Activated naive CD8-positive, alpha-beta T cell treated with anti-CD3 and anti-CD28 coated beads for 36 hours (primary cell): ENCODE measurements at places on chromosomes 4 and X.

- no peak for DNase-seq
- H3K27me3 ChIP-seq, result no peaks in the 10 kb centered on the region
- H3K36me3 ChIP-seq, result no peaks in the 10 kb centered on the region
- H3K4me1 ChIP-seq, result no peaks in the 10 kb centered on the region
These were observed 25.3 kb upstream of the KCNIP4 start for GRCh38 chr4:21973850-21974249.

DNA sequence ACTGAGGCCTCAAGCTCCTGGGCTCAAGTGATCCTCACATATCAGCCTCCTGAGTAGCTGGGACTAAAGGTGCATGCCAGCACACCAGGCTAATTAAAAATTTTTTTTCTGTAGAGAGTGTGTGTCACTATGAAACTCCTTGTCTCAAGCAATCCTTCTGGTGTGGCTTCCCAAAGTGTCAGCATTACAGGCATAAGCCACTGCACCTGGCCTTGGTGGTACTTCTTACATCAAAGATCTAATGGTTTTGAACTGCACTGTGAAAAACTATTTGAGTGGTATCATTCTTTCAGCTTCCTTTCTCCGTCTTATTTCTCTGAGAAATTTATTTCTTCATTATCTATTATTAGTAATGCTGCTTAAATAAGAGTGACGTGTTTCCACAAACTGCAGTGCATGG lies 98.5 kb downstream of the UNC5C start:
- no peak overlapping the region for H3K27ac ChIP-seq
- H3K36me3 ChIP-seq, result no peaks in the 10 kb centered on the region
- H3K4me1 ChIP-seq, result no peaks in the 10 kb centered on the region
- no peak overlapping the region for H3K4me3 ChIP-seq
- no peak for DNase-seq

DNA sequence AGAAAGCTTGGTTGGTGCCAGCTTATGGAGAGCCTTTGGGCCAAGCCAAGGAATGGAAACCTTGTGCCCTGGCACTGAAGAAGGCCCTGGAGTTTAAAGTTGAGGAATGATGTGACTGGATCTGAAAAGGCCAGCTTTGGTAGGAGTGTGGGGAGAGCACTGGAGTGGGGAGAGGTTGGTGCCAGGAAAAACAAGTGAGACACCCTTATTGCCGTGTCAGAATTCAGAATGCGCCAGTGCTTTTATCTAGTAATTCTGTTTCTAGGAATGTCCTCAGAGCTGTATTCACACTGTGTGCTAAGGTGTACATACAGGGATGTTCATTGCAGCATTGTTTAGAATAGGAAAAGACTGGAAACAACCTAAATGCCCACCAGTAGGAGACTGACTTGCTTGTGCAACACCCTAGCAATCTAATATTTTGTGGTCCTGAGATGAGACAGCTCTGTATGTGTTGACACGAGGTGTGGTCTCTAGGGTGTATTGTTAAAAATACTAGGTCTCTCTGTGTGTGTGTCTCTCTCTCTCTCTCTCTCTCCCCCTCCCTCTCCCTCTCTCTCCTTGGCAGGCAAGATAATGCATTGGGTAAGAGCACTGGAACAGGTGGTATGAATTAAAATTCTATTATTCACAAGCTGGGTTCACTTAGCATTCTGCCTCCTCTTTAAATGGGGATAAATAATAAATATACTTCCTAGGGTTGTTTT lies 107.8 kb downstream of the GATB start:
- DNase-seq, result no peak
- no peaks in the 10 kb centered on the region for H3K4me1 ChIP-seq
- no peaks in the 10 kb centered on the region for H3K27me3 ChIP-seq
- no peak overlapping the region for H3K4me3 ChIP-seq
- H3K36me3 ChIP-seq, result no peaks in the 10 kb centered on the region

- H3K27me3 ChIP-seq, result no peaks in the 10 kb centered on the region
- H3K4me1 ChIP-seq, result no peaks in the 10 kb centered on the region
- H3K4me3 ChIP-seq, result no peak overlapping the region
- no peak for DNase-seq
- H3K27ac ChIP-seq, result no peak overlapping the region
- no peaks in the 10 kb centered on the region for H3K36me3 ChIP-seq
These were observed 171.1 kb downstream of the HHIP start for GRCh38 chr4:144817081-144817480.

- H3K36me3 ChIP-seq, result no peaks in the 10 kb centered on the region
- H3K4me3 ChIP-seq, result no peak overlapping the region
- H3K27ac ChIP-seq, result no peak overlapping the region
- peaks cover 6% of the 10 kb centered on the region for H3K27me3 ChIP-seq
- no peaks in the 10 kb centered on the region for H3K4me1 ChIP-seq
These were observed 101.2 kb upstream of the KIT start for GRCh38 chr4:54556587-54556986.
